Epithelial cell of prostate (primary cell): ENCODE measurements at places on chromosomes 16 and 17.

DNA sequence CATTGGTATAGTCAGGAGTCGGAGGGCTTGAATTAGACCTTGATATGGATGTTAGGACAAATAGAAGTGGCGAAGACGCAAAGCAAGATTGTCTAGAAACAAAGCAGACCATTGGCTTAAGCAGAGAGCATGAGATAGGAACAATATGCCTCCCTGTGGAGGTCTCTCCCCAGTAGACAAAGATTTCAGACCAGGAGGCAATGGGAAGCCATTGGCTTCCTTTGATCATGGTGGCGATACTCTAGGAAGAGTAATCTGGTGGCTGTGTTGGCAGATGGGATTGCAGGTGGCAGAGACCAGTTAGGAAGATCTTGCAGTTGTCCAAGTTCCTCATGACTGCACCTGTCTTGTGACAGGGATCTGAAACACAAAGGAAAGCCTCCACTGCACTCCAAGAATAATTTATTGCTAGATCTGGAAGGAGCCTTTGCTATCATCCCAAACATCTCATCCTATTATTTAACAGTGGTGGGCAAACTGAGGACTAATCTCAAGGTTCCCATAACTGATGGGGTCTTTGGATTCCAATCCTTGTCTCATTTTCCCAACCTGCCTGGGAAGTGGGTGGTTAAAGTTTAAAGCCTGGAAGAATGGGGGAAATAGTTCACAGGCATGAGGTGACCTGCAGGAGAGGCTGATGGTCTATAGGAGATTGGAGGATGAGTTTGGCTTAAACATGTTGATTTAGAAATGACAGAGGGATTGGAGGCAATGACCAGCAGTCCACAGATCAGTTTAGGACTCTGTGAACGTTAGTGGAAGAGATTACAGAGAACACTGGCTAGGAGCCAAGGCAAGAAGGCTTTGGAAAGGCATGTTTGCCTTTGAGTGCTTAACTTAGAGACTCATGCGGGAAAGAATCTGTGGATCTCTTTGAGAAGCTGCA, 37.0 kb downstream of the HLF start:
- no peak for DNase-seq

DNA sequence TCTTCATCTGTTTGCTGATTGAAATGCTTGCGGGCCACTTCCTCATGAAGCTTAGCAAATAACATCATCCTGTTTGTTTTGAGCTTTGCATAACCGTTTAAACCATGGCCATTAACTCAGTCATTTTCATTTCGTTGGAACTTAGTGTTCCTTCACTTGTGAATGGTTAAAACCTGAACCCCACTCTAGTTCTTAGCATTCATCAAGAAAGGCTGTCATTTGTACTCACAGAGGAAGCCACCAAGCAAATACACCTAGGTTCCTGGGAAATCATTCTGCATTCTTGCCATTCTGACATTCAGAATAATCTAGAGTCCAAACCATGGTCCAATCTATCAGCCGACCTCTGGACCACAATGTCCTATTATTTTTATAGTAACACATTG, 8.4 kb upstream of the TAT start:
- DNase-seq: no peak

DNA sequence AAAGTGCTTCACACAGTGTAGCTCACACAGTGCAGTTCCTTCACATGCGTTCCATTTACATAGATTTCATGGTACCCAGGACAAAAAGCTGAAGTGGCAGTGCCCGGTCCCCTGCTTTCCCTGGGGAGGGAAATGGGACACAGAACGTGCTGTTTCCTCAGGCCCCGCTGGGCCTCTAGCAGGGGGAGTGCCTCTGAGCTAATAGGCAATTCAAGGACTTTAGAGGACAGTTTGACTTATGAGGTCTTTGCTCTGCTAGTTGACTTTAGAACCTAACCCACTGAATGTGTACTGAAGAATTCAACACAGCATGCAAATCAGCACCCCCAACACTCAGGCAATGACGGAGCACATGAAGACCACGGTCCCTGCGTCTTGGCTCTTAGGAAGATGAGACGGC, 6.8 kb downstream of the CDIP1 start:
- no peak for DNase-seq

- no peak for DNase-seq
Observed at GRCh38 chr17:57619061-57619937, 125.8 kb downstream of the CCDC182 start.

DNA sequence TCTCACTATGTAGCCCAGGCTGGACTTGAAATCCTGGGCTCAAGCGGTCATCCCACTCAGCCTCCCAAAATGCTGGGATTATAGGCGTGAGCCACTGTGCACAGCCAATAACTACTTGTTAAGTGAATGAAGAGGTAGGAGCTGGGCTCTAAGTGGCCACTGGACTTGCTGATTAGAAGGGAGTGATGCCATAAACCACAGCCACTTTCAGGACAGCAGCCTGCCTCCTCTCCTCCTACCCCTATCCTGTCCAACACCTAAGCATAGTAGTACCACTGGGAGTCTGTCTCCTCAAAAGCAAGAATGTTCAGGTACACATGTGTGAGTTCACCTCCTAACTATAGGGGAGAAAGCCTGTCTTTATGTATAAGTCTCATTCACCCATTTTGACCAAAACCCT, 12.2 kb upstream of the COG7 start:
- DNase-seq: no peak

DNA sequence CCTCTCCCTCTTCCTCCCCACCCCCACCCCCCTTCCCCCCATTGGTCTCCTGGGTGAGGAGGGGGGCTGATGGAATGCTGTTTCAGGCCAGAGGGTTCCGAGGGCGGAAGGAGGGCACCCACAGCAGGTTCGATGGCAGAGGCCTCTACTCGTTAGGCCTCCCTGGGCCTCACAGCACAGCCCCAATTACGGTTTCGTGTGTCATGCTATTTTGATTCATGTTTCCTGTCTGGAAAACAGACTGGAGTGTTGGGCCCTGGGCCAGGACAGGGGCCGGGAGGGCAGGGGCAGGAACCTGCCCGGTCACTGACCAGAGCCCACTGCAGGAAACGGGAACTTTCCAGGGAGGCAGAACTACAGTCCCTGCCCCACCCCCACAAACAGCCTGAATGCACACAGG, 138.2 kb downstream of the C16orf95 start:
- DNase-seq: no peak

DNA sequence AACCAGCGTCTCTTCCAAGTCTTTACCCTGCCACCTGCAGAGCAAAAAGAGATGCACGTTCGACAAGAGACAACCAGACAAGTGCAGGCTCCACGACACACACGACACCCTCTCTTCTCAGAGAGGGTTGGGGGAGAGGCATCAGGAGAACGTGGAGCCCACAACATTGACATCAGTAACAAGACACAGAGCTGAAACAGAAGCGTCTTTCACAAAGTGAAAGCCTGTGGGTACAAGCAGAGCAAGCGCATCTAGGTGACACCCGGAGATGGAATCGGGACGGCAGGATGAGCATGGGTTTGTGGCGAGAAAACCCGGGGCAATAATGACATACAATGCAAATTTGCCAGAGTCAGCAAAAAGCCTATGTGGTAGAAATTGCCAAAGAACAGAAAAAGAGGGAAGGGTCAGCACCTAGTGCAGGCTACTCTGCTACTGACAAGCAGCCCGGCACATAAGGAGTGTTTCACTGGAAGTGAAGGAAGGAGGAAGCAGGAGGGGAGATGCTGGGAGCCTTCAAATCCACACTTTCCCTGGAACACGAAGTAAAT, 89.5 kb downstream of the CYTH1 start:
- no peak for DNase-seq

GRCh38 chr16:12411516-12411915, 392.2 kb downstream of the CPPED1 start:
- DNase-seq: no peak

GRCh38 chr16:65042438-65043365, 79.2 kb downstream of the CDH11 start:
- no peak for DNase-seq

- no peak for DNase-seq
Observed at GRCh38 chr17:55285340-55286301, 20.9 kb downstream of the HLF start.

GRCh38 chr16:84554627-84555328, 50.3 kb upstream of the MEAK7 start:
- no peak for DNase-seq

DNA sequence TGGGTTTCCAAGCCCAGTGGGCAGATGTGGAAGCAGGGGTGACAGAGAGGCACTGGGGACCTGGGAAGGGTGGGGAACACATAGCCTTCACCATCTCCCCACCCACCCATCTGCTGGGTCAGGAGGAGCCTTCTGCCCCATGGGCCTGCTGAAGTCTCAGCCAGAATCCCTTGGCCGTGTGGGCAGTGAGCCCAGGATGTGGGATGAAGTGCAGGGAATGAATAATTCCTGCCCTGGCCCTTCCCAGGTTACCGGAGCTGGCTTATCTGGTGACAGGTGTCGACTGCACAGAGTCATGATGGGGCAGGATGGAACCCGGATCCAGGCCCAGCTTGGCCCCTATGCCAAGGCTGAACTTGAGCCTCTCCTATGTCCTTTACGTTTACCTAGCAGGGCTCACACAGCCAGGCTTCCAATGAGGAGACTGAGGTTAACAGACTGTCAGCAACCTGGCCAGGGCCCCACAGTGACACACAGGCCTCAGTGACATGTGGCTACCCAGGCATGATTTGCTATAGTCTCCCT, 17.5 kb downstream of the ATP2A3 start:
- DNase-seq: no peak

DNA sequence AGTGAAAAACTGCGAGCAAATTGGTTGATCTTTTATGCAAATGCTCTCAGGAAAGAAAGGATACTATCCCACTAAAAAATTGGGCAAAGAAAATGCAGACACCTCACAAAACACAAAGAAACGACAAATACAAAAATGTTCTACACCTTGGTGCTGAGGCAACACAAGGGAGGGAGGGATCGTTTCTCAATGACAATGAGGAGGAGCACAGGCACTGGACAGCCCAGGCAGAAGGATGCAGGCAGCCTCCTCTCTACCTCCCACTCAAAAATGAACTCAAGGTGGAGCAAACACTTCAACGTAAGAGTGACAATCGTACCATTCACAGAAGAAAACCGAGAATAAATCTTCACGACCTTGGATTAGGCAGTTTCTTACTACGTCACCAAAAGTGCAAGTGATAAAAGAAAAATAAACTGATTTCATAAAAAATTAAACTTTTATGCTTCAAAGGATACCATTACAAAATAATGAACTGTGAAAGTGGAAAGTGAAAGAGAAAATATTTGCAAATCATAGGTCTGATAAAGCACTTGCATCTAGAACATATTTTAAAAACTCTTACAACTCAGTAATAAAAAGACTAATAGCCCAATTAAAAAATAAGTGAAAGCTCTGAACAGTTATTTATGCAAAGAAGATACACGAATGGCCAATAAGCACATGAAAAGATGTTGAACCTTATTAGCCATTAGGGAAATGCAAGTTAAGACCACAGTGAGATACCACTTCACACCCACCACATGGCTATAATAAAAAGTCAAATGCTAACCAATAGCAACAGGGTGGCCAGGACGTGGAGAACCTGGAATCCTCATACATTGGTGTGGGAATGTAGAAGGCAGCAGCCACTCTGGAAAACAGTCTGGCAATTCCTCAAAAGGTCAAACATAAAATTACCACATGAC, 80.8 kb upstream of the TRAP1 start:
- DNase-seq: no peak

- no peak for DNase-seq
Observed at GRCh38 chr16:58422809-58423208, 30.5 kb downstream of the GINS3 start.

DNA sequence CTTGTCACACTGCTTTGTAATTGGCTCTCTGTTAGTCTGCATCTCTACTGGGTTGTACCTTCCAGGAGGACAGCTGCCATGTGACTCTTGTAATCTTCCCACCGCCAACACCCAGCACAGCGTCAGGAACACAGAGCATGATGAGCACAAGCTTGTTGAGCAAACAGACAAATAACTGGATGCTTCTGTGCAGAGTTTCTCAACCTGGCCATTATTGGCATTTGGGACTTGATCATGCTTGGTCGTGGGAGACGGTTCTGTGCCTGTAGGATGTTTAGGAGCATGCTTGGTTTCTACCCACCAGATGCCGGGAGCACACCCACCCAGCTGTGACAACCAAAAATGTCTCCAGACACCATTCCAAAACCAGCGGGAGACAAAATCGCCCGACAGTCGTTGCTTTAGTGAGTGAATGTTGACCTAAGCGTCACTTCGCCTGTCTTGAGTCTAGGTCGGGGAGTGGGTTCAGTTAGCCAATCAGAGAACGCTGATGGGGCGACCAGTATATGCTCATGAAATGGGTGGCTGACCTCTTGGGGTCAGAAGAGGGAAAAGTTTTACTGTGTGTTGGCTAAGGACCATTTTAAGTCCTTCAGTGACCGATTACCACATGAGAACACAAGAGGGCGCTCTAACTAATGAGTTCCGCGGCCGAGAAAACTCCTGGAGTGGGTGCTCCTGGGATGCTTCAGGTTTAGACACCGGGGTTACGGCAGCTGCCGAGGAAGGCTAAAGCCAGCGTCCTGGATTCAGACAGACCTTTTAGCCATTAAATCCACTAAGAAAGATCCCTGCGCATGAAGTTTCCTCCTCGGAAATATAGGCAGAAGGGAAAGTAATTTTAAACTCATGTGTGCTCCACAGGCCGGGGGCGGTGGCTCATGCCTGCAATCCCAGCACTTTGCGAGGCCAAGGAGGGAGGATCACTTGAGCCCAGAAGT, 57.8 kb upstream of the TEX2 start:
- DNase-seq: no peak

GRCh38 chr16:81163671-81164070, 67.5 kb upstream of the GCSH start:
- DNase-seq: no peak

DNA sequence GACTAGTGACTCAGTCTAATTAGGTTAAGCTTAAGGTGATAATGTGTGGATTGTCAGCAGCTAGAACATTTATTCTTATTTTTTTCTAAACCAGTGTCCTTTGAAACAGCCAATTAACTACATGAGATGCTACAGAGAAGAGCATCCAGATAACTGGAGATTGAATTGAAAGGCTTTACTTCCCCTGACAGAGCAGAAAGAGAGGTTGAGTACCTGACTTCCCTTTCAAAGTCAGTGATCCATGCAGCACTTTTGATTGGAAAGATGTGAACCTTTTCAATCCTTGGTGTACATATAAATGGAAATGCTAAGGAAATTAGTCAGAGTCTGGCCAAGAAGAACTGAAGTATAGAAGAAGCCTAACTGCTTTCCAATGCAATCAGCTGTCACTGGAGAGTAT, 653.8 kb downstream of the CDH8 start:
- DNase-seq: no peak

- no peak for DNase-seq
Observed at GRCh38 chr16:49866595-49867071, 10.7 kb upstream of the ZNF423 start.

- no peak for DNase-seq
Observed at GRCh38 chr17:43028221-43028861, 3.3 kb downstream of the RND2 start.

- DNase-seq: no peak
Observed at GRCh38 chr16:54289242-54289944, 2.8 kb upstream of the IRX3 start.

- DNase-seq: no peak
Observed at GRCh38 chr16:54847609-54848008, 83.1 kb upstream of the IRX5 start.
